ENCODE measurements at places on chromosomes 13 and 19. TPM values are rescaled to one million over a fixed set of nuclear protein-coding genes. Genes with fewer than 3 reads are reported as not detected.

The STOML3 gene
- total RNA-seq = not detected

The SIN3B gene
- total RNA-seq = 14.3 TPM

The TEAD2 gene
- 29.0 TPM for total RNA-seq

The ZSCAN4 gene
- total RNA-seq = not detected

The DDA1 gene
- total RNA-seq = 63.0 TPM

The ICAM5 gene
- total RNA-seq = 2.2 TPM

The ZNF681 gene
- total RNA-seq = 2.2 TPM

DNA sequence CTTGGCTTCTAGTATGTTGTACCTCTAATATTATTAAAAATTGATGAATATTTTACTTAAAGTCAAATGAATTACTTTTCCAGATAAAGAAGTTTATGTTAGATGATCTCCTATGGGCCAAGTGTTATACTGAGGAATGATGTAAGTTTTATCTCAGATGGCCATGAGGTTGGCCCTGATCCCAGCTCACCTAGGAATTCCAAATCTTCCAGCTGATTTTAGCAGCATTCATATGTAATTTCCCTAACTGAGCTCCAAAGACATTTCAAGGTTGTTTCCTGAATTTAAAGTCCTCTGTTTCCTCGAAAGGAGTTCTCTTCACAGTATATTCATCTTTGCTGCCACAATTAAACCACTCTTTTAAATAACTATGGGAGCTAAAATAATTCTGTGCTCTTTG, 1670.4 kb upstream of the SPRY2 start:
- DNase-seq = no peak

DNA sequence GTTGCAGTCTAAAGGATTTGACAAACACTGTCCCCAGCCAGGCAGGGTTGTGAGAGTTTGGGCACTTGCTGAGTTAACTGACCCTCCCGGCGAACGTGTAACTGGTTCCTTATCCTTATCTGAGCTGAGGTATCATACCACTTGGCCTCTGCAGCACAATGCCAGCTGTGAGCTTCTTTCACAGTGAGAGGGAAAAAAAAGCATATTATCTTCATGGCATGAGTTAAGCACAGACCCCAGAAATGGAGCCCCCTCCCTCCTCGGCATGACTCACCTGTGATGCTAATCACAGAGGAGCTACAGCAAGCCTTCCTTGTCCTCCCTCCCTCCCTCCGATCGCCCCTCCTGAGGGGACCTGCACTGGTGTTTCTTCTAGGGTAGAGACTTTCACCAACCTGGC, 60.5 kb downstream of the EFNB2 start:
- peak; percentile 15 for DNase-seq

DNA sequence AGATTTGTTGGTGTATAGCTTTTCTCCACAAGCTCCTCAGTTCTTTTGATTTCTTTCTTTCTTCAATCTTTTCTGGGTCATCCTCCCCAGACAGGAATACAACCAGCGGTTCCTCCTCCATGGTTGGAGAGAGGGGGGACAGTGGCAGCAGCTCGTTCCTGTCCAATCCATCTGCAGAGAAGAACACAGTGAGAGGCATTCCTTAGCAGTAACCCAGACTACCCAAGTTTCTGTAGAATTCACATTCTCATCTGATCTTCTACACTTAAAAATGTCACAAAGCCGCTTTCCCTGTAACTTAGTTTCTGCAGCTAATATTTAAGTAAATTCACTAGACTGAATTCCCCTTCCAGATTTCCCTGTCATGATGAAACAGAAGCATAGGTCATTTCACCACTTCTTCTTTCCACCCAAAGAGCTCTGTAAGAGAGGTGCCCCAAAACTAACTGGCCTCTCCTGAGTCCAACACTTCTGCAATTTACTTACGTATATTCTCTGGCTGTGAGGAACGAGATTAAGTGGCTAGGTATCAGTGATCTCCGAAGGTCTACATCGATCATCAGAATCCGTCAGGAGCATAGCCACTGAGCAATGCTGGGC, 171.9 kb downstream of the TBC1D4 start:
- DNase-seq = no peak

DNA sequence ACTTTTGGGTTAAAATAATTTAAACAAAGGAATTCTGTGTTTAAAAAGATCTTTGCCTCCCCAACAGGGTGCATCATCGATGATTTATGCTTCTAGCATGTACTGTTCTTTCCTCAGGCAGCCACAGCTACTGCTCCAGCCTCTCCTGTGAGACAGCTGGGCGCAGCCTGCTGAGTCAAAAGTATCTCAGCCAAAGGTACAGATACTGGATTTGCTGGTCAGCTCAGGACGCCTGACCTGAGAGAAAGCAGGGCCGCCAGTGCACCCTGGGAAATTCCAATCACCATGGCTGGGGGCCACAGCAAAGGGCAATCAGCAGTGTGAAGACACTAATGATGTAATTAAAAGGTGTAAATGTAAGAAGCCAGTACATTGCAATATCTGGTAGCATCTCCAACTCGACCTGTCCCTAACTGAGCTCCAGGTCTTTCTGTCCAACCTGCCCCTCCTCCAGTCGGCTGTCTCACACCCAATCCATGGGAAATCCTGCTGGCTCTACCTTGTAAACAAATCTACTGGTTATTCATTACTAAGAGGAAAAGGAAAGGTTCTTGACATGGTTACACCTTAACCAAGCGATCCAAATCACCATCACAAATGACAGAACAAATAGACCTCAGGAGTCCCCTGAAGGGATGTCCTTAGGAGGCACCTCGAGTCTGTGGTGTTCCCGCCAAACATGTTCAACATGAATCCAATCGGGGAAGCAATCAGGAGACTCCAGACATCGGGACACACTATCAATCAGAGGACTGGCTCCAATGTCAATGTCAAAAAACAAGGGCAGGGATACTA, 7.3 kb downstream of the OPA3 start:
- peak; percentile 74 for DNase-seq

DNA sequence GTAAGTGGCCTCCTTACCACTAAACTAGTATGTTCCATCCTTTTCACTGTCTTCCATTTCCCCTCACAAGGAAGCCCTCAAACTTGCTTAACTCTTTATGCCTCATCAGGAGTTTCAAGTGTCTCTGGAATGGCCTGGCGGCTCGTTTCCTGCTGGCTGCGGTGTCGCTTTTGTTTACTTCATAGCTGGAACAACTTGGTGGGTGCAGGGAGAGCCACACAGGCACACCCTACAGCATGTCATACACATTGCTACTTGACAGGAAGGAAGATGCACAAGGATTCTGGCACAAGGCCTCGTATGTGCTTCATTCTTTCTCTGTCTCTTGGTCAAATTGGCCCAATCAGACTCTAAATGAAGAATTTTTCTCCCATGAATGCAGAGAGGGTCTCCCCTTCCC, 488.3 kb downstream of the FOXO1 start:
- no peak for DNase-seq

GRCh38 chr13:93945621-93946020, 533.9 kb downstream of the DCT start:
- no peak for DNase-seq

GRCh38 chr13:113805431-113806103, 46.5 kb downstream of the TMEM255B start:
- no peak for DNase-seq

DNA sequence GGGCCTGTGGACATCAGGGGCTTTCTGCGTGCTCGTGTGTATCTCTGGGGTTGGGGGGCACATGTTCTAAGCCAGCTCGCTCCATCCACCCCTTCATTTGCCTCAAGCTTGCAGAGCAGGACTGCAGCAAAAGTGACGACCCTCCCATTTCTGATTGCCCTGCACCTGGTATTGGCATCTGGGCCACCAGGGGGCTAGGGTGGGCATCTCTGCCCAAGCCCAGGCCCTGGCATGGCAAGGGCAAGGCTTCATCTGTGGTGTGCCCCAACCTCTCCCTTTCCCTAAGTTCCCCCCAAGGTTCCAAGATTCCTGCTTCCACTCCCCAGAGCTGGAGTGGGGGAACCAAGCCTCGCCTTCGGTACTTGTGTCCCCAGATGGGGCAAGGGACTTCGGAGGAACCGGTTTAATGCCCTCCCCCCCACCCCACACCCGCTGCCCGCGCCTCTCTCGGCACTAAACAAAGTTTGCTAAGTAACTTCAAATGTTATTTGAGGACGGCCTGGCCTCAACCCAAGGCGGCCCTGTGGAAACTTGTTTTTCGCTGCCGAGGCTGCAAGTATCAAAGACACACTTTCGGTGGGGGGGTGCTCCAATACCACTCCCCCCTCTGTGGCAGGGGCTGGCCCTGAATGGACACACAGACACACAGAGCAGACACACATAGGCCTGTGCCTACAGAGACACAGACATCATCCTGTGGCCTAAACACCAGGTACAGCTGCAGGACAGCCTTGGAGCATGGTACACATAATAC, 12.2 kb downstream of the NFIX start:
- DNase-seq = no peak

- DNase-seq = no peak
Observed at GRCh38 chr13:56700324-56700723, 440.4 kb upstream of the PRR20A start.

DNA sequence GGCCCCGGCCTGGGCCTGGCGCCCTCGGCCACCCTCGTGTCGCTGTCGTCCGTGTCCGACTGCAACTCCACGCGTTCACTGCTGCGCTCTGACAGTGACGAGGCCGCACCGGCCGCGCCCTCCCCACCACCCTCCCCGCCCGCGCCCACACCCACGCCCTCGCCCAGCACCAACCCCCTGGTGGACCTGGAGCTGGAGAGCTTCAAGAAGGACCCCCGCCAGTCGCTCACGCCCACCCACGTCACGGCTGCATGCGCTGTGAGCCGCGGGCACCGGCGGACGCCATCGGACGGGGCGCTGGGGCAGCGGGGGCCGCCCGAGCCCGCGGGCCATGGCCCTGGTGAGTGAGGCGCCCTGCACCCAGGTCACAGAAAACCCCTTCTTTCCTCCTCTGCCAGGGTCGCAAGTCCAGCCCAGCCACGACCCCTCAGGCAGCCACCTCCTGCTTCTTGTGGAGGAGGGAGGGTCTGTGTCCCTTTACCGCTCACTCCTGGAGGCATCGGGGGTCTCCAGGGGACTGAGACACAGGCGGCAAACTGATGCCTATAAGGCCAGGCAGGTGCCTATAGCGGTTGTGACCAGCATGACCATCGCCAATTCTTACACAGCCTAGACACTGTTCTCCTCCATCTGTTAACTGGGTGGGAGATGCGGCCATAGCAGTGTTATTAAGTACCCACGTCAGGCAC, 4.2 kb downstream of the TTC9B start:
- no peak for DNase-seq

- no peak for DNase-seq
Observed at GRCh38 chr13:65917731-65918130, 1312.4 kb downstream of the PCDH9 start.

DNA sequence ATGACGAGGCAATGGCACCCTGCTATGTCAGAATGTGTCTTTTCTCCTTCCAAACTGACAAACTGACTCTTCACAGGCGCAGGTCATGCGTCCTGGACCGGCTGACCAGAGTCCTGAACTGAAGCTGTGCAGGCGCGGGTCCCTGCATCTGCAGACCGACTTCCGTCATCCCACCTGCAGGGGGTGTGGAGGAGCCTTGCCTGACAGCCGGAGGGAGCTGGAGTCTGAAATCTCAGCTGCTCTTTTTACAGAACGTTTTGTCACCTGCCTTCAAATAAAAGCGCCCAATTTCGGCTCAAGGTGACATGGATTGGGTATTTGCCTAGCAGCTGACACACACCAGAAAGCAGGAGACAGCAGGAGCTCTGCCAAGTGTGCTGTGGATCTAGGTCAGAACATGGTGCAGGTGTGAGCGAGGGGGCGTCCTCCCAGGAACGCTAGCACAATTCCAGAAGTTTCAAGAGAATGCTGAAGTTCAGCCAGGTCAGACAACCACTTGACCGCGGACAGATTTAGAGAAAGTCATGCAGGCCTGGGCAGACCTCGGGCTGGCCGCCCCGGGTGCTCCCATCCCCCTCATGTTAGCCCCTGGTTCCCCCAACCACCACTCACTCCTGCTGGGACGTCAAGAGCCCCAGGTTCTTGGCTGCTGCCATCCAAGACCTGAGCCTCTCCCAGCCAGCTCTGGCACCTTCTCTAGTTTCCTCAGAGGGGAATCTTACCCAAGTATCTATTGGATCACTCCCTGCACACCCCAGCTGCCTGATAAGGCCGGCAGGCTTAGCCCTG, 32.8 kb downstream of the ELL start:
- DNase-seq = peak; percentile 43

DNA sequence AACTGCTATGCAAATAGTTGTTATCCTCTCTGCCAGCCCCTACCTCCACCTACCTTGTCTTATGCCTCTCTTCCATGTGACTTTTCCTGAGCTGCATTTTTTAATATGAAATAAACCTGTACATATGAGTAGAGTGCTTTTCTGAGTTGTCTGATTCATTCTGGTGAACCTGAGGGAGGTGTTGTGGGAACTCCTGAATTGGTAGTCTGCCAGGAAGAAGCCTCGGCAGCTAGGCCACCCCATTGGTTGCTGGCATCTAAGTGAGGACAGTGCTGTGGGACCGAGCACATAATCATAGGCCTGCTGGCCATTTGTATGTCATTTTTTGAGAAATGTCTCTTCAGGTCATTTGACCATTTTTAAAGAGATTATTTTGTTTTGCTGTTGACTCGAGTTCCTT, 1146.8 kb downstream of the UQCRFS1 start:
- DNase-seq = no peak

GRCh38 chr13:74895042-74895796, 586.8 kb downstream of the TBC1D4 start:
- no peak for DNase-seq

DNA sequence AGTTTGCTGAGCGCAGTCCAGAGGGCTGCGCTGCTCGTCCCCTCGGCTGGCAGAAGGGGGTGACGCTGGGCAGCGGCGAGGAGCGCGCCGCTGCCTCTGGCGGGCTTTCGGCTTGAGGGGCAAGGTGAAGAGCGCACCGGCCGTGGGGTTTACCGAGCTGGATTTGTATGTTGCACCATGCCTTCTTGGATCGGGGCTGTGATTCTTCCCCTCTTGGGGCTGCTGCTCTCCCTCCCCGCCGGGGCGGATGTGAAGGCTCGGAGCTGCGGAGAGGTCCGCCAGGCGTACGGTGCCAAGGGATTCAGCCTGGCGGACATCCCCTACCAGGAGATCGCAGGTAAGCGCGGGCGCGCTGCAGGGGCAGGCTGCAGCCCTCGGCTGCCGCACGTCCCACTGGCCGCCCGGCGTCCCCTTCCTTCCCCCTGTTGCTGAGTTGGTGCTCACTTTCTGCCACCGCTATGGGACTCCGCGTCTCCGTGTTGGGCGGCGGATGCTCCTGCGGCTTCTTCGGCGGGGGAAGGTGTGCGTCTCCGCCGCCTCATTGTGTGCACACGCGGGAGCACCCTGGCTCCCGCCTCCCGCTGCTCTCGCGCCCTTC, 772 bp downstream of the GPC6 start:
- peak; percentile 56 for DNase-seq

- no peak for DNase-seq
Observed at GRCh38 chr19:41328842-41329225, 18.9 kb downstream of the CCDC97 start.

DNA sequence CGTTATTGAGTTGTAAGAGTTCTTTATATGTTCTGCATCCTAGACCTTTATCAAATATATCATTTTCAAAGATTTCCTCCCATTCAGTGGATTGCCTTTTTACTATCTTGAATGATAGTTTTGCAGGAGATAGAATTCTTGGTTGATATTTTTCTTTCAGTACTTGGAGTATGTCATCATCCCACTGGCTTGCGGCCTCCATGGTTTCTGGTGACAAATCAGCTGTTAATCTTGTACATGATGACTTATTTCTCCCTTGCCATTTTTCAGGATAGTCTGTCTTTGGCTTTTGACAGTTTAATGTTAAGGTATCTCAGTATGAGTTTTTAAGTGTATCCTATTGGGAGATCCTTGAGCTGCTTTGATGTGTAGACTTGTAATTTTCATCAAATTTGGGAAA, 8.5 kb downstream of the ZNF557 start:
- DNase-seq = no peak
